ENCODE measurements at places on chromosomes 2 and 18.

- DNase-seq, result no peak
These were observed 517 bp downstream of the GCFC2 start for GRCh38 chr2:75710220-75710576.

DNA sequence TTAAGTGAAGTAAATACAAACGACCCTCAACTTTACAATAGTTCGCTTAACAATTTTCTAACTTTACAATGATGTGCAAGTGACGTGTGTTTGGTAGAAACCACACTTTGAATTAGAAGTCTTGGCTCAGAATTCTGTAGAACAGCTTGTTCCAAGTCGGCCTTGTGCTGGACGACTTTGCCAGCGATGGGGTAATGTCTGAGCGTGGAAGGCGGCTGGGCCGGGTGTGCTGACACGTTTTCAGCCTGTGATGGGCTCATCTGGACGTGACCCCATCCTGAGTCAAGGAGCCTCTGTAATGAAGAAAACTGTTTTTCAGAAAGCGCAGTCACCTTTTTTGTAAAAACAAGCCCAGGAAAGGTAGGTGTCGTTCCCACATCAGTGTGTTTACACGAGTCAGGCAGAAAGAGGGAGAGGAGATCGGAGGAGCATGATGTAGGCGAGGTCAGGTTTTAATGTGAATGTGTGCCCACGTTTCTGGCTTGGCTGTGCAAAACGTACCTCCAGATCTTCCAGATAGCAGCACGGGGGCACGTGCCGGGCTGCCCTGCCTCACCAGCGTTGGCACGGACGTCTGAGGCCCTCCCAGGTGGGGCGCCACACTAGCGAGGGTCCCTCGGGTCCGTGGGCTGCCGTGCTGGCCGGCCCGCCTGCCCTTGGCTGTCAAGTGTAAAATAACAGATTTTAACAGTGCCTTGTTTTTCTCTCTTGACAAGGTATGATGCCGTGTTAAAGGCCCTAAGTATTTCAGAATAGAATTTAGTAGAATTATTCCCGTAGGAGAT is 54.6 kb downstream of the CTDP1 start:
- DNase-seq, result no peak

DNA sequence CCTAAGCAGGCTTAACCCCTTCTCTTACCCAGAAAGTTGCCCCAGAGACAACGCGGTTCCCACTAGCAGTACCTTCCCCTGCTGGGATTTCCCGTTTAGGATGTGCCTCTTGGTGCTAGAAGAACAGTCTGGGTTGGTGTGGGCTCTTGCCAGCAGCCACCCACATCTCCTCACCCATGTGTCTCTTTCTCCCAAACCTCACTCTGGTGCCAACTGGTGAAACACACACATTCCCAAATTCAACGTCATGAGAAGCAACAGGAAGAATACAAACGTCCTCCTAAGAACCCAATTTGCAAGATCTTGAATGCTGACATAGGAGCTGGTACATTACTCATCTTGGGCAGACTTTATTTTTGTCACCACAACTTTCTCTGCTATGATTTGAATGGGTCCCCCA is 36.2 kb downstream of the DIPK1C start:
- DNase-seq, result no peak

DNA sequence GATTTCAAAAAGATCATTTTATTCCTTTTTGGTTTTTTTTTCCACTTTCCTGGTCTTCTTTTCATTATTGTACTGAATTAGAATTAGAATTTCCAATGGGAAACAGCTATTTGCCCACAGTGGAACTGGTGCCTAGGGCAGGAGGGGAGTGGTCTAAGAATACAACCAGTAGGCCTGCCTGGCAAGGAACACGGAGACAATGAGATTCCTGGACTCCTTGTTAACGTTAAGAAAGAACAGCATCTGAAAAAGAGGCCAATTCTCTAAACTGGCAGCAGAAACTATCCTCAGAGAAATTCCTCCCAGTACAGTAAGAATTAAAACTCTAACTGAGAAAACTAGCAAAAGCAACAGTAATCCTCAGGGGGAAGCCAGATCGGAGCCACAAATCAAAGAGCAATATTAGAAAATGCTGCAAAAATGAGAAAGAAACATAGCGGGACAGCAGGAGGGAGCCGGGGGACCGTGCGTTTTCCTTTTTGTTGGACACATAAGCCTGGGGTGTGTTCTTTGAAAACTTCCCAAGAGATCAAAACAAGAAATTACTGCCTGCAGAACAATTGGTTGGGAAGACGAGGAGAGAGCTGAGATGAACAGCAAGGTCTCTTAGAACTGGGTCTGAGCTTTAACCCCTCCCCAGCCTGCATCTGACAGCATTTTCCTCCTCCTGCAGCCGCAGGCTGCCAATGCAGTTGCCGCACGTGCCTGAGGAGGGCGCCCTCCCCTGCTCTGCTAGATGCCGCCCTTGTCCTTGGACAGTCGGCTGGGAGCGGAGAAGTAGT is 776.0 kb downstream of the TSN start:
- no peak for DNase-seq

GRCh38 chr2:31426096-31426495 is 11.6 kb upstream of the XDH start:
- DNase-seq, result no peak

- DNase-seq, result no peak
These were observed 86.0 kb downstream of the FMNL2 start for GRCh38 chr2:152420936-152421335.

Data from activated T-cell treated with anti-CD3 and anti-CD28 coated beads for 48 hours (primary cell).